NCI-H774 (cell line): ENCODE measurements at places on chromosomes 5 and 9.

GRCh38 chr9:30120666-30121065 is 2263.8 kb upstream of the ACO1 start:
- DNase-seq, result no peak

GRCh38 chr5:40628407-40628806 is 51.3 kb upstream of the PTGER4 start:
- DNase-seq, result no peak

DNA sequence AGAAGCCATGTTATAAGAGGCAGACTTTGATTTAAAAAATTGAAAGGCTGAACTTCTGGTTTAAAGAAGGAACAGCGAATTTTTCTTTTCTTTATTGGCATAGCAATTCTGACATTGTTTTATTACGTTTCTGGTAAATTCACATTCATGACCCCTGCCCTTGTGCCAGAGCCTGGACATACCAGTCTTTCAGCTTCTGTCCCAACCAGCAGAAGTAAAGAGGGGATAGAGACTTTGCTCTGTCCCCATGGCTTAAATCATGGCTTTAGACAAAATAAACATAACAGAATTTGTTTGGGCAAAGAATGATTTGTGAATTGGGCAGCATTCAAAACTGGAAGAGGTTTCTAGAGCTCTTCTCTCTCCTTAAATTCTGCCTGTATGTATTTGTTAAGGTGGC is 15.3 kb downstream of the CAST start:
- DNase-seq, result no peak

DNA sequence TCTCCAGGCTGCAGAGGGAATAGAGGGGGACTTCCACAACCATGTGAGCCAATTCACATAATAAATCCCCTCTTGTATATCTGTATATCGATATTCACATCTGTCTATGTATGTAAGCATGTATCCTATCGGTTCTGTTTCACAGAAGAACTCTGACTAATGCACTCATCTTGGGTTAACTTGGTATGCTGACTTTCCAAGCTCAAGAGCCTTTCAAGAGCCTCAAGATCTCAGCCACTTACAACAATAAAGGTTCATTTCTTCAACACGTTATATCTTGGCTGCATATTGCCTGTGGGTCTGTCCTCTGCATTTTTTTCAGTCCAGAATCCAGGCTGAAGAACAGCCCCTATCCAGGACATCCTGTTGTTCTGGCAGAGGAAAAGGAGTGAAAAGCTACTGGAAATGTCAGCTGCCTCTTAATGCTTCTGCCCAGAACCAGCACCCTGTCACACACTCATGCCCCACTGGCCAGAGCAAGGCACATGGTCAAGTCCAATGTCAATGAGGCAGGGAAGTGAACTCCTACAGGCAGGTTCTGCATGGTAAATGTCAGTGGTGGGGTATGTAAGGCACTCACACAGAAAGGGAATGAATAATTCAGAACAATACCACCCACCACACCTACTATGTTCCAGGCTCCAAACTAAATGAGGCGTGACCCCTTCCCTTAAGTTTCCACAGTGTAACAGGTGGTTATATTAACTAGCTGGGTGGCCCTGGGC is 91.6 kb upstream of the ICE1 start:
- DNase-seq, result no peak

DNA sequence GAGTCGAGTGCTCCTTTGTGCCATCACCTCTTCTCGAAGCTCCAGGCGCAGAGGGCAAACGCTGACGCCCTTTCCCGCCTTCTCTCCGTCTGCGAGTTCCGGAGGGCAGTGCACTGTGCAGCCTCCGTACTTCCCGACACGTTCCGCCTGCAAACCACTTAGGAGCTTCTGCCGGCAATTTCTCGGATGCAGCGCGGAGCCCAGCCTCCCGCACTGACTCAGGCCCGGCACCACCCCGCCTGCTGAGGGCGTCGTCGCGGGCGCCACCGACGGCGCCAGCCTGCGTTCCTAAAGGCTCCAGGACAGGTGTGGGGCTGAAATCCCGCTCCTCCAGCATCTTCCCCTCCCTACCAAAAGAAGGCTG is 9.3 kb upstream of the TRIM36 start:
- no peak for DNase-seq
